ENCODE measurements at places on chromosomes 2 and 18. TPM values are rescaled to one million over a fixed set of nuclear protein-coding genes. Genes with fewer than 3 reads are reported as not detected.

DNA sequence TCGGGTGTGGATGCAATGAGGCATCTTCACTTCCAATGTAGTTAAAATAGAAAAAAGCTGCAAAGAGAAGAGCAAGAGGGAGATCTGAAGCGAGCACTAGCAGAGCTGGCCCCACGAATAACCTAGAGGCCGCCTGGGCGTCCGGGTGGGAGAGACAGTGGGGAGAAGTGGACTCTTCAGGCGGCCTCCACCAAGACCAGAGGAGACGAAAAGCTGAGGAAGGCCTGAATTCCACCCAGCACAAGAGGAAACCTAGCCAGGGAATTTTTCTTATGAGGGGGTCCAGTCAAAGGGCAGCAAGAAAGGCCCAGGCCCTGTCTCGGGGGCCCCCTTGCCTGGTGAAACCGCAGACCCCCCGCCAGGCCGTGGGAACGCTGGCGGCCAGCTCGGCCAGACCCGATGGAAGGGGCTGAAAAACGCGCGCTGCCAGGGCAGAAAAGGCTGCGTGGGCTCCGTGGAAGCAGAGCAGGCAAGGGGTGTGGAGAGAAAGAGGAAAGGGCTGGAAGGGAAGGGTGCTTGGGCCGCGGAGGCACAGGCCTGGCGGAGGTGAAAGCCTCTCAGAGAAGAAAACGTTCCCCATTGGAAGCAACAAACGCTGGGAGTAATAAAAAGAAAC lies 69.2 kb downstream of the KCTD1 start:
- DNase-seq: no peak

DNA sequence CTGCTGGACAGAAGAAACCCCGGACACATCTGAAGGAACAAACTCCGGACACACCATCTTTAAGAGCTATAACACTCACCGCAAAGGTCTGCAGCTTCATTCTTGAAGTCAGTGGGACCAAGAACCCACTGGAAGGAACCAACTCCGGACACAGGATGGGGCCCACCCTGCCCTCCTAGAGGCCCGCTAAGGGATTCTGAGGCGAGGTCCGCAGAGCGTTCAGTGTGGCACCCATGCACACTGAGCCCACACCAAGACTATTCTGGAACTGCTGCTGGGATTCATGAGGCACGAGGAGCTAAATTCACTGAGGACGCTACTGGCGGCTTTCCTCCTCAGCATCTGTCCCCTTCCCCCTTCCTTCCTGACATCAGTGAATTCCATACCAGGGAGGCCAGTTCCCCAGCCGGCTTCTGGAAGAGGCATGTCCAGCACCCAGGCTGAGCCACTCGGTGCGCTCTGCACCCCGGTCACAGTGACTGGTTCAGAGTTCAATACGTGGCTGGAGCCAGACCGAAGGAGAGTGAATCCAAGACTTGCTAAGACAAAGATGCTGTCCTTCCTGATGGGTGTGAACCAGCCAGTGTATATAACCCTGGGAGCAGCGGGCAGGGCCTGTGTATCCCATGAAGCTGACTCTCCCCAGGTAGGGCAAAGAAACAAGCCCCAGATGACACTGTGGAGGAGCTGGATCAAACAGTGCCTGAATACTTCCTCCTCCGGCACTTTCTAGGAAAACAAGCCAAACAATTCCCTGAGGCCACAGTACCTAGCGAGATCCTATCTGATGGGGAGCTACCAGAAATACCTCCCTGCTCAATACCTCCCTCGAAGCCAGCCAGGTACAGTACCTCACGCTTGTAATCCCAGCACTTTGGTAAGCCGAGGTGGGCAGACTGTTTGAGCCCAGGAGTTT lies 11.1 kb downstream of the HDAC4 start:
- DNase-seq: no peak

DNA sequence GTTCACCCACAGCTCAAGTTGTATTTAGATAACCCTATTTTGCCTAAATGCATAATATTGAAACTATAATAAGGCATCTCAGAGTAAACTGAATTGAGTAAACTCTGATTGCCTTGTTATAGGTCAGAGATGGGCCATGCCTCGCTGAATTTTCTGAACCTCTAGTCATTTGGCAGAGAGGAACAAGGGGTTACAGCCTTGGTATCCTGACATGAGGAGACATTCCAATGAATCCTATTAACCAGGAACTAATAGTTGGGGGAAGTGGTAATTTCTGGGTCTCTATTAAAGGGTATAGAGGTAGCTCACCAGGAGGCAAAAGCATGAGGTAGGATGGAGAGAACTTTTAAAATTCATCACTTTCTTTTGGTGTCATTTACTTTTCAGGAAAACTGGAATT lies 227.4 kb upstream of the CHST9 start:
- DNase-seq: no peak

The MERTK gene
- 24.0 TPM for polyA plus RNA-seq

The AP1S3 gene
- 13.0 TPM for polyA plus RNA-seq
